Upper lobe of left lung (tissue), 6 donors: ENCODE measurements at places on chromosomes 11 and 22. TPM values are rescaled to one million over a fixed set of nuclear protein-coding genes. Genes with fewer than 3 reads are reported as not detected.

- DNase-seq, result no peak
These were observed 35.5 kb upstream of the CD82 start for GRCh38 chr11:44529895-44530412.

The FXYD6 gene
- total RNA-seq, result 34.0 TPM

- no peak for DNase-seq
These were observed 54.4 kb downstream of the DGCR2 start for GRCh38 chr22:19067696-19068348.

DNA sequence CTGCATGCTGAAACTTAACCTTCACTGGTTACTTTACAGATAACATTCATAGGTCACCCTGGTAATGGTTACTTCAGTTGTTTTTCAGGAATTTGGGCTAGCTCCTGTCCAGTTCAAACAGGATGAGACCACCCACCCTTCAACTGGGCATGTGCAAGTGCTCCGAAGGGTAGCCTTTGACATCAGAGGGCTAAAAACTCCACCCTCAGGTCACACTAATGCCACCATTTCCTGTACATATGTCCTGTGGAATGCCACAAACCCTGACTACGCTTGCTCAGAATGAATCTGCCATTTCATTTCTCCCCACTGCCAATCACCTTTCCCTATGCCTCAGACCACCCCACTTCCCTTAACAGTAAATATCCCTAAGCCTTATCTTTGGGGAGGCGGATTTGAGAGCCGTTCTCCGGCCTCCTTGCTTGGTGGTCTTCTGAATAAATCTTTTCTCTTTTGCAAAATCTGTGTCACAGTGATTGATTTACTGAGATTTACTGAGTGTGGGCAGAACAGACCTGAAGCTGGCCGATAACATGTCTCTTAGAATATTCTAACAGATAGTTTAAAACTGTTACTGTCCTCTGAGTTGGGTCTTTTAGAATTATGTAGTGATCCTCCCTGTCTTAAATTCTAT, 25.4 kb upstream of the FXYD2 start:
- no peak for DNase-seq

The OR52I1 gene
- total RNA-seq, result not detected

GRCh38 chr22:29559853-29560252, 6.3 kb upstream of the THOC5 start:
- no peak for DNase-seq
